ENCODE measurements at places on chromosomes 13 and 19. TPM values are rescaled to one million over a fixed set of nuclear protein-coding genes. Genes with fewer than 3 reads are reported as not detected.

The ZNF296 gene
- total RNA-seq = 2.0 TPM

The SHISA7 gene
- not detected for total RNA-seq

The GNA15 gene
- 32.9 TPM for total RNA-seq

The KIRREL2 gene
- total RNA-seq = not detected

The KCTD15 gene
- 53.7 TPM for total RNA-seq

The IL12RB1 gene
- not detected for total RNA-seq

The KLK7 gene
- total RNA-seq = not detected

The ZNF665 gene
- total RNA-seq = not detected

The FGF21 gene
- total RNA-seq = 0.93 TPM

The RNF17 gene
- total RNA-seq = not detected

The DCAF15 gene
- 19.3 TPM for total RNA-seq

The KLHL26 gene
- 8.9 TPM for total RNA-seq

The HNRNPA1L2 gene
- total RNA-seq = 11.5 TPM

The SSBP4 gene
- total RNA-seq = 26.3 TPM

The C19orf38 gene
- 0.49 TPM for total RNA-seq

The MAST1 gene
- total RNA-seq = 1.0 TPM
